A375 (cell line): ENCODE measurements at places on chromosomes 11 and 22. TPM values are rescaled to one million over a fixed set of nuclear protein-coding genes. Genes with fewer than 3 reads are reported as not detected.

The OR6X1 gene
- not detected in 2 replicates for total RNA-seq

The PLAAT5 gene
- not detected in 2 replicates for total RNA-seq

The TMEM41B gene
- 40.9 and 49.0 TPM in 2 replicates for total RNA-seq

The DRICH1 gene
- 0.15 TPM in 1 of 2 replicates, not detected in the other for total RNA-seq

The PNPLA5 gene
- total RNA-seq, result not detected in 2 replicates

The HPS4 gene
- total RNA-seq, result 18.0 and 18.1 TPM in 2 replicates

The OPCML gene
- total RNA-seq, result not detected in 2 replicates

The COX8A gene
- 751 and 944 TPM in 2 replicates for total RNA-seq

The SYT8 gene
- total RNA-seq, result not detected in 2 replicates
